Lung microvascular endothelial cell (primary cell): ENCODE measurements at places on chromosomes 12 and 14. TPM values are rescaled to one million over a fixed set of nuclear protein-coding genes. Genes with fewer than 3 reads are reported as not detected.

The STXBP6 gene
- 6.3 and 16.9 TPM in 2 replicates for total RNA-seq

The CDK2 gene
- total RNA-seq = 18.1 and 20.8 TPM in 2 replicates

The PLXNC1 gene
- under 0.01 and 0.22 TPM in 2 replicates for total RNA-seq

The SLC6A12 gene
- total RNA-seq = not detected in 2 replicates

The ZDHHC22 gene
- total RNA-seq = under 0.01 TPM in 1 of 2 replicates, not detected in the other

The OTOGL gene
- total RNA-seq = under 0.01 and 0.44 TPM in 2 replicates

The FGF6 gene
- total RNA-seq = not detected in 2 replicates

The LALBA gene
- not detected in 2 replicates for total RNA-seq

The SPIC gene
- total RNA-seq = not detected in 2 replicates

The MYO1H gene
- not detected in 2 replicates for total RNA-seq

The AHNAK2 gene
- 6.0 and 21.8 TPM in 2 replicates for total RNA-seq
